ENCODE measurements at places on chromosomes 16 and 17. TPM values are rescaled to one million over a fixed set of nuclear protein-coding genes. Genes with fewer than 3 reads are reported as not detected.

Gene TCAP
- 1.3 TPM for polyA plus RNA-seq

Gene KRT33B
- not detected for polyA plus RNA-seq

Gene PIRT
- not detected for polyA plus RNA-seq

Gene XAF1
- polyA plus RNA-seq, result not detected

DNA sequence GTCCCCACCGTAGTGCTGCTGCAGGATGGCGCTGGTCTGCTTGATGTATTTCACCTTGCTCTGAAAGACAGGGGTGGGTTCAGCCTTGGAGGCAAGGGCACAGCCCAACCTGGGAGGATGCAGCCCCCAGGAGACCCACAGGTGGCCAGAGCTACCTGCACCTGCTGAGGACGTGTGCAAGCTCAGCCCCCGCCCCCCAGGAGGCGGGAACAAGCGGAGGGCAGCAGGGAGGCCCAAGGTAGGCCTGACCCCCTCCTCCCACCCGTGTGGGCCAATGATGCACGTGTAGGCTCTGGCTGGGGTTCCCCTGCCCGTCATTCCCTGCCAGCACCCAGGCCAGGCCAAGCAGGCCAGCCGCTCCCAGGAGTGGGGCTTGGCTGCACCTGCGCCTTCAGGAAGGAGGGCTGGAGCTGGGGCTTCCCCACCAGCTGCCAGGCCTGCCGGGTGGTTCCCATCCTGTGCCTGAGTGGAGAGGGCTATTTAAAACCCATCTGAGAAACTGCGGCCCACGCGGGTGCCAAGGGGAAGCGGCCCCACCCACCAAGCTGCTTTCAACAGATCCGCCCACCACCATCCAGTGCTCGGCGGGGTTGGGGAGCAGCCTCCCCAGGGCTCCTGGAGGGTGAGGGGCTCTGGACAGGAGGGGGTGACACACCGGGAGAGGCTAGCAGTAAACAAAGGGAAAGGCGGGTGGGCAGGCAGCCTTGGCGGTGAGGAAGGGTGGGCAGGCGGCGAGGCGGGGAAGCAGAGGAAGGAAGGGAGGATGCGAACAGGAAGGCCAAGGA is 3.8 kb downstream of the NTHL1 start:
- DNase-seq, result no peak

- DNase-seq, result no peak
These were observed 5.1 kb downstream of the KIFC3 start for GRCh38 chr16:57797216-57797525.

Gene MSLN
- polyA plus RNA-seq, result 0.50 TPM

DNA sequence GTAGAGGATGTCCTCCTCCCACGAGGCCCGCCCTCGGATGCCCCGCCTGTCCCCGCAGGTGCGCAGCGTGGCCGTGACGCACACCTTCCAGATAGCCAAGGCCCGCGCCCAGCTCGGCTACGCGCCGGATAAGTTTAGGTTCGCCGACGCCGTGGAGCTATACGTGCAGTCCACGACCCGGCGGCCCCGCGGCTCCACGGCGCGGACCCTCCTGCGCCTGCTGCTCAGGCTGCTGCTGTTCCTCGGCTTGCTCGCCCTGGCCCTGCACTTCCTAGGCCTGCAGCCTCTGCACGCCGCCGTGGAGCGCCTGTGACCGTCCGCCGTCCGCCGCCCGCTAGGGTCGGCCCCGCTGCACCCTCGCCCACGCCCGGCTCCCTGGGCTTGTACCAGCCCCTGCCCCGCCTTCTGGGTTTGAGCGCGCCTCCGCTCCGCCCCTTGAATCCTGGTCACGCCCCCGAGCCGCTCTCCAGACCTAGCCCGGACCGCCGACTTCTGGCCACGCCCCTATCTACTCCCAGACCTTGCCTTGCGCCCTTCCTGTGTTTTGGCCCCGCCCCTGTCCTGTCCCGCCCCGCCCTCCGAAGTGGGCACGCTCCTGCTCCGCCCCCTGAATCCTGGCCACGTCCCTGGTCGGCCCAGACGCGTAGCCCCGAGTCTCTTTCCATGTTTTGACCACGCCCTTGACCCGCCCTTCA is 15.8 kb upstream of the EEF2K start:
- no peak for DNase-seq

Gene SLFN5
- 0.86 TPM for polyA plus RNA-seq

Gene KRT23
- not detected for polyA plus RNA-seq

Gene ADAM11
- polyA plus RNA-seq, result 2.7 TPM

Gene MYH8
- not detected for polyA plus RNA-seq

Measured in H1 (cell line).